ENCODE measurements at places on chromosomes 6 and 20. TPM values are rescaled to one million over a fixed set of nuclear protein-coding genes. Genes with fewer than 3 reads are reported as not detected.
A peak's percentile ranks its signal among the peaks of the same experiment; 100 is the strongest.

DNA sequence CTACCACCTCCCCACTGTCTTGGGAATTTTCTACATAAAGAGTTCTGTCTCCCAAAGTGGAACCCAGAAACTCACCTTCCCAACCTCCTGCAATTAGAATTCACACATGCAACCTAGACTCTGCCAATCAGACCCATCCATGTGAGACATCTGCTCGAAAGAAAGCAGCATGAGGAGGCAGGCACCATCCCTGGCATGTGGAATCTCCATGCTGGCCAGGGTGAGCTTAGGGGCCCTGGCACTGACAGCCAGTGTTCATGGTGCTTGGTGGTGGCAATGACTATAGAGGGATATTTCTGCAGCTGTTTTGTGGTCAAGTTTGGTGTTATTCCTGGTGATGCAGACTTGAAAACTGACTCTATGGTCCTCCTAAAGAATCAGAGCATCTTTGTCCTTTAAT, 17.4 kb upstream of the FOXF2 start:
- peaks cover 63% of the 10 kb centered on the region for H3K27me3 ChIP-seq
- no peaks in the 10 kb centered on the region for H3K4me1 ChIP-seq
- no peak for DNase-seq
- H3K4me3 ChIP-seq = no peak overlapping the region
- no peak overlapping the region for H3K27ac ChIP-seq

THEMIS gene
- total RNA-seq = 11.3 TPM

- H3K4me1 ChIP-seq = peaks cover 60% of the 10 kb centered on the region
- H3K27me3 ChIP-seq = peaks cover 22% of the 10 kb centered on the region
- no peak overlapping the region for H3K4me3 ChIP-seq
- peaks cover 9% of the 10 kb centered on the region for H3K36me3 ChIP-seq
- no peak for DNase-seq
Measured at GRCh38 chr6:46012834-46013233, 2.8 kb downstream of the CLIC5 start.

CST5 gene
- total RNA-seq = not detected

TGM3 gene
- total RNA-seq = not detected

DNA sequence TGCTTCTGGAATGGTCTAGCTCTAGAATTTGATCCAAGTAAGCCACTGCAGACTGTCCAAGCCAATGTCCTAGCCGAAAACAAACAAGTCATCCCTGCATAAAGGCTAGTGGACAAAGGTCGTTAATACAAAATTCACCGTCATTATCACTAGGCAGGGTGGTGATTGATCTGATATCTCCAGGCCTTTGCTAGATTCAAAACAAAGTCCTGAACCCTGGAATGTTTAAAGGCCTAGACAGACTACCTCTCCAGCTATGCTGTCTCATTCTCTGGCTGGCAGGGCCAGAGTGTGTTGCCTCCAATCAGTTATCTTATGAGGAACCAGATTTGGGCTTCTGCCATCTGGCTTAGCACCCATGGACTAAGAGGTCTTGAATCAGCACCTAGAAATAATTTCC, 38.3 kb downstream of the MAP7 start:
- no peak for DNase-seq
- H3K27ac ChIP-seq = no peak overlapping the region
- peaks cover 23% of the 10 kb centered on the region for H3K4me1 ChIP-seq
- H3K36me3 ChIP-seq = no peaks in the 10 kb centered on the region
- H3K27me3 ChIP-seq = no peaks in the 10 kb centered on the region
- no peak overlapping the region for H3K4me3 ChIP-seq

FAM217A gene
- total RNA-seq = not detected

GRCh38 chr6:118844915-118845314, 49.0 kb upstream of the ASF1A start:
- peak overlapping the region; percentile 50 for H3K4me3 ChIP-seq
- peaks cover 13% of the 10 kb centered on the region for H3K36me3 ChIP-seq
- DNase-seq = no peak

BANF2 gene
- total RNA-seq = not detected

DNA sequence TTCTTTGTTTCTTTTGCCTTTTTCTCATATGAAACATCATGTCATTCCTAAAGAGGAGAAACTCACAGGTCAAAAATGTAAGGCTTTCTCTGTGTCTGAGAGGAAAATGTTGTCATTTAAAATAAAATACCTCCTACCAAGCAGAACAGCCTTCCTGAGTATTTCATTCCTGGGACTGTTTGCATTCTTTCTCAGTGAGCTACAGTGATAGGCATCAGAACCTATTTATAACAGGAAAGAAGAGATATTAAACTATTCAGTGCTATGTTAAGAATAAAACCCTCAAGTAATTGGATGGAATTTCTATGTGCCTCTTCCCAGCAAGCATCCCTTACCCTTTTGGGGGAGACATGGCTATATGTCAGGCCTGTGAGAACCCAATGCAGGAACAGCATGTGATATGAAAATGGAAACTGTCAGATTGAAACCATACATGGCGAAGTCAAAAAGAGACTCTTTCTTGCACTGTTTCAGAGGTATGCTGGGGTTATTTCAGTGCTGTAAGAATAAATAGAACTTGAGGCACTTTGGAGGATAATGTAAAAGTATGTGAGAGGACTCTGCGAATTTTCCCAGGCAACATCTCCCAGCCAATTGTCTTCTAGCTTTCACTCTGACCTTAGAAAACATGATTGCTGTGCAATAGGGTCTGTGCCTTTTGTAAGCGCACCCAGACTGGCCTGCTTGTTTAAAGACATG, 133.8 kb upstream of the CCN2 start:
- no peak overlapping the region for H3K4me3 ChIP-seq
- no peak overlapping the region for H3K27ac ChIP-seq
- DNase-seq = no peak
- peaks cover 2% of the 10 kb centered on the region for H3K27me3 ChIP-seq
- H3K36me3 ChIP-seq = no peaks in the 10 kb centered on the region

DNA sequence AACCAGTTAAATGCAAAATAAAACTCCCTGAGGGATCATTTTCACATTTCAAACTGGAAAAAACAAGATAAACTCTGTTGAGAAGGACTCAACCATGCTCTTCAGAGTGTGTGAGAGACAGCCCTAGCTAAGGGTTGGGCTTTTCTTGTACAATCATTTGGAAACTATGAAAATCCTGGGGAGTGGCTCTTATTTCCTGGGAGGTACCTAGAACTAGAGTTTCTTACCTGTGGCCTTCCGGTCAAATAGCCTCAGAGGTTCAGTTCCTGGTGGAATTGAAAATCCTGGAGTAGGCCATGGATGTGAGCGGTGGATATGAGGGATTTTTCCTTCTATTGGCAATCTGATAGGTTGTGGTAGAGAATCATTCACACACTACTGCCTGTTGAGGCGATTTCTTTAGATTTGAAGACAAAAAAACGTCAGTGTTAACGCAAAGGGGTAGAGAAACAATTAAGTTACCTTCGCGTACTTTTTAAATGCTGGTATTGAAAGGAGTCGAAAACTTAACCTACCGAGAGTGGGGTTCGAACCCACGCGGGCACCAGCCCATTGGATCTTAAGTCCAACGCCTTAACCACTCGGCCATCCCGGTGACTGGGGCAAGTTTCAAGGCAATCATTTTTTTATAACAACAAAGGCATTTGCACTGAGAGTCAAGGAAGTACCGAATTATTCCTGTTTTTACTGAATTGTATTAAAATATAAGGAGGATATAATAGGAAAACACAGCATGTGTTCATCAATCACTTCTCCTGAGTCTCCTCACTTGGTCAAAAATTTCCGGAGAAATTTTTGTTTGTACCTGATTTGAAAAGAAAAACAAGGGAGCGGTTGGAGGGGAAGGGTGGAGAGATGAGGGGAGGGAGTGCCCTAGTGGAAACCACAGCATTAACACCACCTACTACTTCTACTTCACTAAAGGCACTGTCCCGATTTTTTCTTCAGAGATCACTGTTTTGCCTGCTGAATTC, 191.3 kb downstream of the OR2B2 start:
- peaks cover 29% of the 10 kb centered on the region for H3K4me1 ChIP-seq
- peaks cover 2% of the 10 kb centered on the region for H3K36me3 ChIP-seq
- no peak overlapping the region for H3K4me3 ChIP-seq
- DNase-seq = no peak
- H3K27ac ChIP-seq = no peak overlapping the region

DNA sequence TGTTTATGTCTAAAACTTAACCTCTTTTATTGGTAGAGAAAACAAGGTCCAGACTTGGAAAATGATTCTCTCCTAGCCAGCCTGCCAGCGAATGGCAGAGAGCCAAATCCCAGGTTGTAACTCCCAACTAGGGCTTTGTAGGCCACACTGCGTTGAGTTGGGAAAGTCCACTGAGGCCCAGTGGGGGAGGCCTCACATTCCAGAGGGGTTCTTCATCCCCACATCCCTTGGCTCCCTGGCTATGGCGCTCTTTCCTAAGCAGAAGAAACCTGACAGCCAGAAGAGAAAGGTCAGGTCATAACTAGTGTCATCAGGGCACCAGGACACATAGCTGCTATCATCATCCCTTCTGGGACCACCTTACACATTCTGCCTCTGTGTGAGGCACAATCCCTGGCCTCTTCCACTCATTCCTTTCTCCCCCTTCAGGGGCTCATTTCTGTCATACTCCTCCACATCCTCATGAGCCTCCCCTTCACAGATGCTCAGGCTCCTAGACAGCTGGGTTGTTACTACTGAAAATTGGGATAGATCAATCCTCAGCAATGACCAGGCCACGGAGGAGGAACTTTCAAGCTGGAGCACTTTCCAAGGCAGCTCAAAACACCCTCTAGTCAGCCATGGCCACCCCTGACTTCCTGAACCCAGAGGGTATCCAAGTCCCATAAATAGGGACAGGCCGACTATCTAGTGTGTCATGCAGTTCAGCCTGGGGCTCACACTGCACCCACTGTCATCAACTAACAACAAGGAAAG, 48.6 kb downstream of the TCP11 start:
- DNase-seq = no peak
- no peak overlapping the region for H3K27ac ChIP-seq
- no peaks in the 10 kb centered on the region for H3K4me1 ChIP-seq
- H3K36me3 ChIP-seq = no peaks in the 10 kb centered on the region
- H3K4me3 ChIP-seq = no peak overlapping the region

SMPD2 gene
- total RNA-seq = 18.5 TPM

DNA sequence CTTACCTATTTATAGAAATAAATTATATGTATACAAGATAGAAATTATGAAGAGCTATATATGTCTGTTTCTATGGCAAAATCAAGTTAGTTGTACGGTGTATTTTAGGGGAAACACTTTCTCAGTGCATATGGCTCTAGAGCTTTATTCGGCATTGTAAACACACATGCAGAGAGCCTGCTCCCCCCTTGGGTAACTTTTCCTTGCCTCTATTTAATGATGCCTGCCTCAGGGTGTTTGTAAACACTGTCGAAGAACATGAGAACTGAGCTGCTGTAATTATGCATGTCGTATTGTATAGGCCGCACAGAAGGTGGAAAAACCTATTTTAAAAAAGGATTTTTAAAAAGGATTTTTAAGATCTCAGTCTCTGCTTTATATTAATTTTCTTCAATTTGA, 133.4 kb downstream of the FNDC1 start:
- H3K27me3 ChIP-seq = peaks cover 7% of the 10 kb centered on the region
- DNase-seq = no peak
- no peaks in the 10 kb centered on the region for H3K36me3 ChIP-seq

- H3K4me1 ChIP-seq = no peaks in the 10 kb centered on the region
- DNase-seq = no peak
- no peak overlapping the region for H3K4me3 ChIP-seq
- H3K27ac ChIP-seq = no peak overlapping the region
- H3K27me3 ChIP-seq = peaks cover 21% of the 10 kb centered on the region
Measured at GRCh38 chr20:1758765-1759164, 101.2 kb upstream of the SIRPG start.

- H3K27me3 ChIP-seq = peaks cover 5% of the 10 kb centered on the region
- H3K4me1 ChIP-seq = peaks cover 22% of the 10 kb centered on the region
- no peak overlapping the region for H3K27ac ChIP-seq
- peaks cover 4% of the 10 kb centered on the region for H3K36me3 ChIP-seq
Measured at GRCh38 chr6:16162003-16162402, 33.1 kb downstream of the MYLIP start.

EYA4 gene
- not detected for total RNA-seq
